ENCODE measurements at places on chromosomes 4 and X.
A peak's percentile ranks its signal among the peaks of the same experiment; 100 is the strongest.

DNA sequence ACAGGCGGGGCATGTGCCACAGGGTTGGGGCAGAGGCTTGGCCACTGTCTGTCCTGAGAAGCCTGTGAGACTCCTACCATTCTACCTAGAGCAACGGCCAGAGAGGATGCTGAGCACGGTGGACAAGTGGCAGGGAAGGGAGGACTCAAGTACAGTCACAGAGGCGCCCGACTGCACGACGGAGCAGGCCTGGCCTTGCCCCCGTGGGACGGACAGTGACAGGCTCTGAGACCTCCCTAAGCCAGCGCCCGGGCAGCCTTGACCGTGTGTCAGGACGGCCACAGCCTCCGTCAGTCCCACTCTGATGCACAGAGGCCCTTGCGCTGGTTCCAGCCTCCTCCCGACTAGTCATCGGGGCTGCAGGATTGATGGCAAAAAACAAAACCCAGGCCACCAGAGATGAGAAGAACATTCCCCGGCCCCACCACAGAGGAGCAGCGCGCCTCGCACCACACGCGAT is 36.7 kb upstream of the MXD4 start:
- no peak for DNase-seq
- peaks cover 14% of the 10 kb centered on the region for H3K4me1 ChIP-seq
- no peaks in the 10 kb centered on the region for H3K27me3 ChIP-seq
- peaks cover 5% of the 10 kb centered on the region for H3K36me3 ChIP-seq
- no peak overlapping the region for H3K27ac ChIP-seq

DNA sequence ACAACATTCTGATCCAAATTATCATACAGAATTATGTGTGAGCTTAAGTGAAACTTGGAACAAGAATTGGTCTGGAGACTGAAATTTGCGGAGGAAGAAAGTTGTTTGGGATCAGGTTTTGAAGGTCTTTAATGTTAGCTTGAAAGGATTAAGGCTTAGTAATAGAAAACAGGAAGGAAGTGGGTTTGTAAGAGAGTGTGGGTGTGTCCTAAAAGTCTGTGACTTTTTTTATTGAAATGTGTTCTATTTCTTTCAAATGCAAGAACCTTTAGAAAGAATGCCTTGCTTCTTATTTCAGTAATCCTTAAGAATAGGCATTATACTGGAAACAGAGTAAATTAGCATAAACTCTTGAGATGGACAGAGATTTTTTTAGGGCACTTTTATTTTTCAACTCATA is 198.0 kb downstream of the GALNTL6 start:
- no peaks in the 10 kb centered on the region for H3K36me3 ChIP-seq
- H3K4me3 ChIP-seq: no peak overlapping the region
- H3K27ac ChIP-seq: no peak overlapping the region
- no peaks in the 10 kb centered on the region for H3K4me1 ChIP-seq

GRCh38 chr4:184774152-184774551 is 40.3 kb upstream of the CENPU start:
- DNase-seq: no peak
- H3K4me1 ChIP-seq: no peaks in the 10 kb centered on the region
- no peaks in the 10 kb centered on the region for H3K27me3 ChIP-seq
- H3K36me3 ChIP-seq: no peaks in the 10 kb centered on the region

DNA sequence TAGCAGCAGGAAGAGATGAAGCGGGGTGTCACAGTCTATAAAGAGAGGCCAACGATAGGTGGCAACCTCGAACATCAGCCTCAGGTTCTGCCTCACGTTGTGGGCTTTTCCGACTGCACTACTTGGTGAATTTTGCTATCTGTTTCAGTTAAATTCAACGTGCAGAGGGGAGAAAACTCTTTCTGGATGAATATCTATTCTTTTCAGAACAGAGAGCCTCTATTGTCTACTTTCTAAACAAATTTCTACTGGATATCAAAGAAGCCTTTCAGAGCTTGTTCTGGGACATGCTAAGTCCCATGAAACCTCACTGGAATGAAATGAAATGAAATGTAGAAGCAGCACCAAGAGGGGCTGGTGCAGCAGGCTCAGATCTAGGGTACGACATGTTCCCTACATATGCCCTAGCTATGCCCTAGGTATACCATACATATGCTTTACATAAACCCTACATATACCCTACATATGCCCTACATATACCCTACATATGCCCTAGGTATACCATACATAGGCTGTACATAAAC is 116.5 kb upstream of the TRIM2 start:
- no peak overlapping the region for H3K4me3 ChIP-seq
- no peaks in the 10 kb centered on the region for H3K36me3 ChIP-seq
- DNase-seq: no peak

DNA sequence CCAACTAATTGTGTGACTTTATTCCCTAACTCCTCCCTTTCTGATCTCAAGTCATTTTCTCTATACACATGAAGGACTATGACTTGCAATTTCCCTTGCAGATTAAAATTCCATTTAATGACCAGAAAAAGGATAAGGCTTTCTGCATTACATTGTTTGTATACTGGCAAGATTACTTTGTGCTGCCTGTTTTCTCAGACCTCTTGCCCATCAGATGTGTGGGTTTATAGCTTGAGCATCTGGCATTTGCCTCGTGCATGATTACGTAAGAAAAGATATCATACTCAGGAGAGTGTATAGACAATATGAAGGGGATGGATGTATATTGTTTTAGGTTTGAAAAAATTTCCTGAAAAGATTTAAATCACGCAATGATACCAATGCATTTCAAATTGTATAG is 593.8 kb upstream of the SLIT2 start:
- no peaks in the 10 kb centered on the region for H3K27me3 ChIP-seq
- no peak overlapping the region for H3K4me3 ChIP-seq
- no peaks in the 10 kb centered on the region for H3K36me3 ChIP-seq
- no peak overlapping the region for H3K27ac ChIP-seq
- DNase-seq: no peak

DNA sequence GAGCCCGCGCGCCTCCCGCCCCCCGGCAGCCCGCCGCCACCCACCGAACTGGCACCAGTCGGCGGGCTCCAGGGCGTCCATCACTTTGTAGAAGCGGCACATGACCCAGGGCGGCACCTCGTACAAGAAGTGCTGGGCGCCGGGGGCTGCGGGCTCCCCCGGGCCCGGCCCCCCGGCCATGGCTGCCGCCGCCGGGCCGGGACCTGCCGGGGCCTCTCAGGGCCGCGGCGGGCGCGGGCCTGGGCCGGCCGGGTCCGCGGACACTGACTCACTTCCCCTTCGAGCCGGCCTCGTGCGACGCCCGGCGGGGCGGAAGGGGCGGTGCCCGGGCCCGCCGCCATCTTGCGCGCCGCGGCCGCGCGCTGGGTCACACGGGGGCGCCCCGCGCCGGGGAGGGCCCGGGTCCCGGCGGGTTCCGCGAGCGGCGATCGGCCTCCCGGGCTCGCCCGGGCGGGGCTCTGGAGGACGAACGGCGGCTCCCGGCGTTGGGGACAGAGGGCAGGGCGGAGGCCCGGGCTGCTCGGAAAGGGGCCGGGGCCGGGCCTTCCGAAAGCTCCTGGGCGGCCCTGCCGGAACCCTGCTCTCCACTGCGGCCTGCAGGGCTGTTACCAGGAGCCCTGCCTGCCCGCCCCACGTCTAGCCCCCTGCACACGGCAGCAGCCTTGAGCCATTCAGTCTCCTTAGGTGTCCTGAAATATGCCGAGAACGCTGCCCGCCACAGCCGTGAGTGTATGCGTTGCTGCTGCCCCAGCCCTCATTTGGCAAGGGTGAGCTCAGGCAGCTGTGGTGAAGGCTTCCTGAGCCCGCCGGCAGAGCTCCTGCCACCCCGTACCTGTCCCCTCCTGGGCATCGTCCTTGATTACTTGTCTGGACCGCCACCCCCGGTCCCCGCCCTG is at the start of gene IRAK1:
TSS of gene IRAK1 (minus strand) at position 270 of the 896 bp plus-strand sequence. CDS start at position 180, 90 bp downstream.
- H3K4me3 ChIP-seq: peak within 1 kb of the TSS; percentile 49
- no peaks in the 10 kb centered on the region for H3K4me1 ChIP-seq
- H3K27me3 ChIP-seq: no peaks in the 10 kb centered on the region

DNA sequence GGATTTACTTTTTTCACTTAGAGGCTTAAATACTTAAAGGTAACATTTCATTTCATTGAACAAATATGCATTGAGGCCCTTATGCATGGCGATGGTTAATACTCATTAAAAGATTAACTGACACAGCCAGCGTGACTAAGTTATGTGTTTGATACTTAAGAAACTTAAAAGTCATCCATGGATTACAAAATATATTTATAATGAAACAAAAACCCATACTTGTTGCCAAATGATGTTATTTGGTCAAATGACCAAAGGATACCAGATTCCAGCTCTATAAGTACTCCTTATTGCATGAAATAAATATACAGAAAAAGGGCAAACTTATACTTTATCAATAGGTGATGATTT is 26.7 kb downstream of the ZNF330 start:
- H3K27ac ChIP-seq: no peak overlapping the region
- no peak overlapping the region for H3K4me3 ChIP-seq
- no peak for DNase-seq
- H3K36me3 ChIP-seq: no peaks in the 10 kb centered on the region
- no peaks in the 10 kb centered on the region for H3K27me3 ChIP-seq
- no peaks in the 10 kb centered on the region for H3K4me1 ChIP-seq

GRCh38 chrX:24208496-24209240 is 59.1 kb downstream of the ZFX start:
- peaks cover 34% of the 10 kb centered on the region for H3K36me3 ChIP-seq
- H3K4me1 ChIP-seq: no peaks in the 10 kb centered on the region
- no peak overlapping the region for H3K4me3 ChIP-seq
- DNase-seq: no peak

DNA sequence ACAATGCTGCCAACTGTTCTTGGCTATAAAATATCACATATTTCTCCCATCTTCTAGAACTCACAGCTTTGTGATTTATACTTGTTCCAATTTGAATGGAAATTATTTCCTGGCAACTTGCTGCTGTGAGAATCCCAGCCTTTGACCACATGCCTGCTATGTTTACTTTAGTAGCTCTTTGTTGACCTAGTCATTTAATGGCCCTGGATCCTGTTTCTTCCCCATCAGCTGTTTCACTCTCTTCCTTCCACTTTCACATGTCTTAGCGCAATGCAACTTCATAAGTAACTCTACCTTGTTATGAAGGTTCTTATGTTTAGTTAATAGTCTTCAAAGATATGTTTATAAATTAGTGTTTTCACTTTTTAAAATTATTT is 1973.6 kb upstream of the AGA start:
- DNase-seq: no peak
- H3K4me3 ChIP-seq: no peak overlapping the region
- H3K4me1 ChIP-seq: no peaks in the 10 kb centered on the region
- no peaks in the 10 kb centered on the region for H3K27me3 ChIP-seq
- H3K27ac ChIP-seq: no peak overlapping the region
- H3K36me3 ChIP-seq: no peaks in the 10 kb centered on the region

DNA sequence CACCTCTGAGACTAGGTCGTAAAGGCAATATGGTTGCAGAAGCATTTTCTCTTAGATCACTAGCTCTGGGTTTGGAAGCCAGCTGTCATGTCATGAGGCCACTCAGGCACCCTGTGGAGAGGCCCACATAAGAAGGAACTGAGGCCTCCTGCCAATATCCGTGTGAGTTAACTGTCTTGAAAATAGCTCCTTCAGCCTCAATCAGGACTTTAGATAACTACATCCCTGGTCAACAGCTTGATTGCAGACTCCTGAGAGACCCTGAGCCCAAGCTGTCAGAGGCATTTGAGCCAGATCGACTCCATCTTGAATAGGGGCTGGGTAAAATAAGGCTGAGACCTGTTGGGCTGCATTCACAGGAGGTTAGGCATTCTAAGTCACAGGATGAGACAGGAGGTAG is 15.1 kb upstream of the REPS2 start:
- H3K27ac ChIP-seq: no peak overlapping the region
- no peaks in the 10 kb centered on the region for H3K36me3 ChIP-seq
- DNase-seq: no peak
- no peak overlapping the region for H3K4me3 ChIP-seq
- no peaks in the 10 kb centered on the region for H3K27me3 ChIP-seq
- no peaks in the 10 kb centered on the region for H3K4me1 ChIP-seq

GRCh38 chr4:54879576-54879975 is 221.8 kb downstream of the KIT start:
- H3K4me3 ChIP-seq: no peak overlapping the region
- no peaks in the 10 kb centered on the region for H3K4me1 ChIP-seq
- no peak for DNase-seq
- H3K27me3 ChIP-seq: no peaks in the 10 kb centered on the region

- DNase-seq: no peak
- no peak overlapping the region for H3K27ac ChIP-seq
- H3K4me1 ChIP-seq: no peaks in the 10 kb centered on the region
- no peak overlapping the region for H3K4me3 ChIP-seq
Measured at GRCh38 chrX:42732506-42732905, 45.5 kb downstream of the PPP1R2C start.

DNA sequence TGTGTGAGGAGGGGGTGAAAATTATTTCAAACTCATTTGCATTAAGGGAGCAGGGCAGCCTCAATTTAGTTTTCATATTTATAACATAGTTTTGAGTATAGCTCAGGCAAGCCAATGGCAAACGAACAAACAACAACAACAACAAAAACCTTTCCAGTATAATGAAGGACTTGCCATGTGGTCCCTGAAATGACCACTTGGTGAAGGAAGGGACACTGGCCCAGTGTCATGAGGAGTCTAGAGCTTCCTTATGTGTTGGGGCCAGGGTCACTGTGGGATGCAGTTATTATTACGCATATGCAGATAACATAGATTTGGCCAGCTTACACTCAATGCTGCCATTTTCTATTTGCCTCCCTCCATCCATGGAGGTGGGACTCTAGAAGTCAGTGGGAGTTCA is 23.3 kb downstream of the NKX3-2 start:
- H3K27me3 ChIP-seq: peaks cover 43% of the 10 kb centered on the region
- no peak overlapping the region for H3K4me3 ChIP-seq
- no peaks in the 10 kb centered on the region for H3K36me3 ChIP-seq
- no peaks in the 10 kb centered on the region for H3K4me1 ChIP-seq

DNA sequence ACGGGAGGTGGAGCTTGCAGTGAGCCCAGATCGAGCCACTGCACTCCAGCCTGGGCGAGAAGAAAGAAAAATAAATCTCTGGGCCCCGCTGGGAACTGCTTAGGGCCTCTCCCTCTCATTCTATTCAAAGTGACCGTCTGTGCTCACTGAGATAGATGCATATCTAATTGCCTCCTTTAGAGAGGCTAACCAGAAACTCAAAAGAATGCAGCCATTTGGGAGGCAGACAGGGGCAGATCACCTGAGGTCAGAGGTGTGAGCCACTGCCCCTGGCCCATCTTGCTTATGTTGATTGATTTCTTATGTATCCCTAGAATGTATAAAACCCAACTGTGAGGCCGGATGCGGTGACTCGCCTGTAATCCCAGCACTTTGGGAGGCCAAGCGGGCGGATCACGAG is 6.2 kb upstream of the CSF2RA start:
- H3K4me1 ChIP-seq: no peaks in the 10 kb centered on the region
- no peak for DNase-seq
- H3K36me3 ChIP-seq: no peaks in the 10 kb centered on the region
- no peak overlapping the region for H3K27ac ChIP-seq

- no peaks in the 10 kb centered on the region for H3K27me3 ChIP-seq
- no peak overlapping the region for H3K27ac ChIP-seq
- peaks cover 6% of the 10 kb centered on the region for H3K36me3 ChIP-seq
- no peak for DNase-seq
- H3K4me1 ChIP-seq: no peaks in the 10 kb centered on the region
Measured at GRCh38 chrX:74249963-74250362, 54.0 kb upstream of the ZCCHC13 start.

Data from T-cell (primary cell).